Frontal cortex (tissue), 4 donors: ENCODE measurements at places on chromosomes 7 and 10.

GRCh38 chr10:6012121-6012905, 35.0 kb upstream of the IL15RA start:
- no peak for DNase-seq

GRCh38 chr7:88628363-88629085, 131.0 kb upstream of the ZNF804B start:
- DNase-seq: no peak

GRCh38 chr10:100847440-100847839, 65.3 kb upstream of the SLF2 start:
- no peak for DNase-seq

DNA sequence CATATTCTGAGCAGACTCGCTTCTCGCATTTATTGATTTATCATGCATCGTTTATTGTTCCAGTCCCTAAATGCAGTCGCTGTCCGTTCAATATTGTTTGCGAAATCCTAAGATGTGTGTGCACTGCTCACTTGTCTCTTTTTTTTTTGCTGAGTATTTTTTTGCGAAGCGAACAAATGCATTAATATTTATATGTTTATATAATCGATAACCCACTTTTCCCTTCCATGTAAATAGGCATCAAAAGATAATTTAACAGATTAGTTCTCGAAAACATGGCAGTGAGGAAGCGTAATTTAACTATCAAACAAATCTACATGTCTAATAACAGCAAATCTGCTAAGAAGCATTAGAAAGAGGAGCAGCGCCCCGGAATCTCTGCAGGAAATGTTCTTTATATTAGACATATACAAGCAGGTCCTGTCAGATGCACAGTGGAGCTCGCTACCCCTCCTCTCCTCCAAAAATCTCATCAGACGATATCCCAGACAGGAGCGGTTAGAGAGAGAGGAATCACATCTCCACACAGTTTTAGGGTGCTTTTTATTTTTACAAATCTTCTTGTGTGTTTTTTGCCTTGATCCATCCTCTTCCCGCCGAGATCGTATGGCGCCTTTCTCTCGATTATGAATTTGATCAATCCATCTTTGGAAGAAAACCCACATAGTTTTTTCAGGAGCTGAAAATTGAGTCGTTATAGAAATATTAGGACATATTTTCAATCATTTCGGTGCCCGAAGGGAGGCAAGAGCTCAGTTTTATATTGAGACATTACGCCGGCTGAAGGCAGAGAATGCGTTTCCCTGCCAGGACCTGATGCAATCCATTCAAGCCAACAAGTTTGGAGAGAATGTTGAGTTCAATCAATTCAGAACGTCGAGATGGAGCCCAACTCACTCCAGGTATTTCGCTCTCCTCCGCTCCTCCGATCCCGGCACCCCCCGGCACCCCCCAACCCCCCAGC, at the start of gene ARID5B:
Gene ARID5B (plus strand): TSS at position 871 of the 964 bp plus-strand sequence. CDS start 11 bp downstream, at position 882.
- DNase-seq: no peak

- DNase-seq: no peak
Measured at GRCh38 chr7:2978408-2978807, 65.3 kb downstream of the CARD11 start.

- DNase-seq: no peak
Measured at GRCh38 chr10:109587366-109587765, 335.9 kb downstream of the XPNPEP1 start.

GRCh38 chr7:134632937-134633540, 13.6 kb upstream of the BPGM start:
- DNase-seq: no peak

- no peak for DNase-seq
Measured at GRCh38 chr10:100571084-100571856, 35.5 kb downstream of the HIF1AN start.

- DNase-seq: no peak
Measured at GRCh38 chr10:121171825-121172787, 320.9 kb downstream of the WDR11 start.

DNA sequence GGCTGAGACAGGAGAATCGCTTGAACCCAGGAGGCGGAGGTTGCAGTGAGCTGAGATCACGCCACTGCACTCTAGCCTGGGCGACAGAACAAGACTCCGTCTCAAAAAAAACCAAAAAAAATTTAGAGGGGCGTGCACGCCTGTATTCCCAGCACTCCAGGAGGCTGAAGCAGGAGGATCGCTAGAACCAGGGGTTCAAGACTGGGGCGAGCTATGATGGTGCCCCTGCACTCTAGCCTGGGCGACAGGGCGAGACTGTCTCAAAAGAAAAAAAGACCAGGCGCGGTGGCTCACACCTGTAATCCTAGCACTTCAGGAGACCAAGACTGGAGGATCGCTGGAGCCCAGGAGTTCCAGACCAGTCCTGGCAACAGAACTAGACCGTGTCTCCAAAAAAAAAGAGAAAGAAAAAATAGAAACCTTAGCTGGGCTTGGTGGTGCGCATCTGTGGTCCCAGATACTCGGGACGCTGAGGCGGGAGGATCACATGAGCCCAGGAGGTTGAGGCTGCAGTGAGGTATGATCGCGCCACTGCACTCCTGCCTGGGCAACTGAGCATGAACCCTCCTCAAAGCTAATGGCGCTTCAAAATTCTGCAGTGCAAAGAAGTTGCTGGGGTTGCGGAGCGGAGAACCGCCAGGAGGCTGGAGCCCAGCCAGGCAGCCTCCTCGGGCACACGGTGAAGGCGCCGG, 382 bp upstream of the MBLAC1 start:
- no peak for DNase-seq

GRCh38 chr10:621981-622740, 67.3 kb downstream of the DIP2C start:
- no peak for DNase-seq

GRCh38 chr10:81969136-81969535, 94.1 kb downstream of the NRG3 start:
- no peak for DNase-seq

- DNase-seq: no peak
Measured at GRCh38 chr10:89789188-89789877, 87.9 kb downstream of the KIF20B start.

- no peak for DNase-seq
Measured at GRCh38 chr10:6218692-6219493, 16.2 kb downstream of the PFKFB3 start.

- DNase-seq: no peak
Measured at GRCh38 chr10:56319386-56319785, 41.7 kb downstream of the ZWINT start.

- DNase-seq: no peak
Measured at GRCh38 chr7:75889826-75890225, 11.0 kb downstream of the RHBDD2 start.

DNA sequence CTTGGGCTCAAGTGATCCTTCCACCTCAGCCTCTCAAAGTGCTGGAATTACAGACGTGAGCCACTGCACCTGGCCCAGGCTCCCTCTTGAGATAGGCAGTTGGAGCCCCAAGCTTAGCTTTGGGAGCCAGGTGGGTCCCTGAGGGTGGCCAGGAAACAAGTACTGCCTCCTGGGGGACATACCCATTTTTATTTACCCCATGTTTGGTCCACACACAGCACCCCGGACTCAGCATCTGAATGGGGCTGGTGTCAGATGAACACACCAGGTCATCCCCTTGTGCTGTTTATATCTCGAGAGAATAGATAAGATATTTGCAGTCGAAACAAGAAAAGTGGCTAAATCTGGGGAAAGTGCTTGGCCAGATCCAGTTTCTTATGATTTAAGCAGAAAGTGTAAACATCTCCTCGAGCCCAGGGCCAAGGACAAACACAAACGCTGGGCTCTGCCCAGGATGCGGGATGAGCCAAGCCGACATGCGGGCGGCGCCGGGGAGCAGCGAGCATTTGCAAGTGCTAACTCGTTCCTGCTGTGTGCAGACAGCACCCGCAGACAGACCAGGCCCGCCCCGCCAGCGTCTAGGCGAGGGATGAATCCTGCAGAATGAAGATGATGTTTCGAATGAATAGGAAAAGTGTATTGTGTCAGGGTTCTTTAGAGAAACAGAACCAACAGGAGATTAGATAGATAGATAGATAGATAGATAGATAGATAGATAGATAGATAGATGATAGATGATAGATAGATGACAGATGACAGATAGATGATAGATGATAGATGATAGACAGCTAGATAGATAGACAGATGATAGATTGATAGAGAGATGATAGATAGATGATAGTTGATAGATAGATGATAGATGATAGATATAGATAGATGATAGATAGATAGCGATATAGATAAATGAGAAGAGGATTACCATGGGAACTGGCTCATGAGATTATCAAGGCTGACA, 44.4 kb upstream of the OCM2 start:
- peak; percentile 25 for DNase-seq

GRCh38 chr10:11465406-11465805, 146.0 kb downstream of the USP6NL start:
- DNase-seq: no peak

GRCh38 chr10:86091216-86091615, 275.4 kb downstream of the GRID1 start:
- no peak for DNase-seq

GRCh38 chr10:103640436-103641181, 147.1 kb downstream of the NEURL1 start:
- DNase-seq: no peak

DNA sequence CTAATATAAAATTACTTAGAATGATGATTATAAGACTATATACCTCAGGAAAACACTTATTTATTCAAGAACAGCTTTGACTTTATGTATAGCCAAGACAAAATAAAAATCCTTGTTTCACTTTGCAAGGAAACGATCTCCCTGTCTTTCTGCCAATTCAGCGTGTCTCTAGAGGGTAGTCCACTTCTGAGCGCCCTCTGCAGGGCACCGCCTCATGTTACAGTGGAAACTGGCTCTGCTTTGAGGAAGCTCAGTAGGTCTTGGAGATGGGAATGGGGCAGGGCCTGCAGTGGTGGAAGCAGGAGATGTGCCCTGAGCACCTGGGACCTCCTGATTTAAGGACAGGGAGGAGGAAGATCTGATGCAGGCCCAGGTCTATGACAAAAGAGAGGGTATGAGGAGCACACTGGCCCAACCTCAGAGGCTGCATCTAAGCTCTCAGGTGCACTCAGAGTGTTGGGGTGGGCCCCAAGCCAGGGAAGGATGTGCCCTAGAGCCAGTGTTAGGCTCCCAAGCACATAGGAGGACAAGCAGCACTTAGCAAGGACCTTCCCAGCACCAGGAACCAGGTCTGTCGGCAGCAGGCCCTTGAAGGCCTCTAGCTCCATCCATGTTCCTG, 481.0 kb downstream of the TNS3 start:
- DNase-seq: no peak

GRCh38 chr7:100275120-100275519, 32.4 kb upstream of the SPDYE3 start:
- no peak for DNase-seq

- no peak for DNase-seq
Measured at GRCh38 chr7:107108793-107109371, 59.9 kb upstream of the HBP1 start.

GRCh38 chr10:9535744-9536143, 1481.3 kb downstream of the GATA3 start:
- no peak for DNase-seq

DNA sequence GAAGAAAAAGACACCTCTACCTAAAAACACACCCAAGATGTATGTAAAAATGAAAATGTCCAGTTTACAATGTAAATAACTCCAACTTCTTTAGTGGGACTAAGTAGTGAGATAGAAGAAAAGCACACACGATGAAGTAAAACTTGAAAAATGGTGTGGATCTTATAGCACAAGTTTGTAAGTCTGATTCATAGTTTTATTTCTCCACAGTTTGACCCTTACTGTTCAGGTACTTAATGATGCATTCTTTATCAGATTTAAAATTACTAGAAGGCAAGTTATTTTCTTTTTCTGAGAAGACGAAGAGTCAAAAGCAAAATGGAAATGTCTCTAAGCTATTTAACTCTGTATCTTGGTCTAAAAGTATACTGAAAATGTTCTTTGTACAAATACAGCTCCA, 6.1 kb downstream of the NAMPT start:
- no peak for DNase-seq

- DNase-seq: no peak
Measured at GRCh38 chr10:89158446-89158845, 48.7 kb downstream of the CH25H start.

DNA sequence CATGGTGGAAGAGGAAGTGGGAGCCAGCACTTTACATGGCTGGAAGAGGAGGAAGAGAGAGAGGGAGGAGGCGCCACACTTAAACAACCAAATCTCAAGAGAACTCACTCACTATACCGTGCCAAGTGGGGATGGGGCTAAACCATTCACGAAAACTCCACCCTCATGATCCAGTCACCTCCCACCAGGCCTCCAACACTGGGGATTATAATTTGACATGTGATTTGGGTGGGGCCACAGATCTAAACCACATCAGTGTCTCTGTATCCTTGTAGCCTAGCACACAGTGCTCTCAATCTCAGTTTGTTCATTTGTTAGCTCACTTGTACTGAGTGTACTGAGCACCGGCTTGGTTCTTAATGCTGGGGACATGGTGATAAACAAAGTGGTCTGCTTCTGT, 228.3 kb downstream of the BUB3 start:
- DNase-seq: no peak

- DNase-seq: no peak
Measured at GRCh38 chr7:131320603-131321002, 7.1 kb upstream of the MKLN1 start.

GRCh38 chr10:6301488-6302075, 98.8 kb downstream of the PFKFB3 start:
- no peak for DNase-seq

GRCh38 chr10:63521416-63522276, 445 bp downstream of the REEP3 start:
- peak; percentile 81 for DNase-seq

DNA sequence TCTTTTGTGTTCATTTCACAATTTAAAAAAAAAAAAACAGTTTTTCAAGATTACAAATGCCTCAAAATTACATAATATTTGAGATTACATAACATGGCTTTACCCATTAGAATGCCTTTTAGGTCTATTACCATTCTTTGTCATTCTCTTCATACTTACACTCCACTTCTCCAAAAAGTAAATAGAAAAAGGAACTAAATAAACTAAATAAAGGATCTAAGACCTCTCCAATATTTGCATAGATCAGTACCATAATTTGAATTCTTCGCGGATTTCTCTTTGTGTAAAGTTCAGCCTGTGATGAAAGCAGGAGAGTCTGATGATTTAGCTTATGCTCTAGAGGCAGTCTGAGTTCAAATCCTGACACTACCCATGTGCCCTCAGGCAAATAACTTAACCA, 56.4 kb upstream of the C1GALT1 start:
- DNase-seq: no peak

DNA sequence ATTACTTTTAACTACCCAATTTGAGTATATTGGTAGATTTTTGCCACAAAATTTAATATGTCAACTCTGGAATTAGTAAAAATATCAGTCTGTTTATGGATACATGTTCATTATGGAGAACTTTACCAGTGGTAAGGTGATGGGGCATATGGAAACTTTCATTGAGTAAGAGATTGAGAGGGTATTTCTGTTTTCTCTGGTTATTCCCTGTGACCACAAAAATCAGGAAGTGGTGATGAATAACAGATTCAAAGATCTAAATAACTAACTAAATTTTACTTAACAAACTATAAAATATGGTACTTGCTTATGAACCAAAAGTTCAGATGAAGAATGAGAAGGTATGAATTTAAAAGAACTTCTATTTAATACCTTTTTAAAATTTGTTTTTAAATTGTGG, 22.1 kb upstream of the STEAP4 start:
- DNase-seq: no peak
